Neural crest cell (in vitro differentiated cells): ENCODE measurements at places on chromosomes 5 and 9.
A peak's percentile ranks its signal among the peaks of the same experiment; 100 is the strongest.

GRCh38 chr5:135155616-135156214 lies 121.7 kb upstream of the PITX1 start:
- DNase-seq, result no peak

- DNase-seq, result no peak
Observed at GRCh38 chr9:136520053-136520540, 25.8 kb downstream of the NOTCH1 start.

DNA sequence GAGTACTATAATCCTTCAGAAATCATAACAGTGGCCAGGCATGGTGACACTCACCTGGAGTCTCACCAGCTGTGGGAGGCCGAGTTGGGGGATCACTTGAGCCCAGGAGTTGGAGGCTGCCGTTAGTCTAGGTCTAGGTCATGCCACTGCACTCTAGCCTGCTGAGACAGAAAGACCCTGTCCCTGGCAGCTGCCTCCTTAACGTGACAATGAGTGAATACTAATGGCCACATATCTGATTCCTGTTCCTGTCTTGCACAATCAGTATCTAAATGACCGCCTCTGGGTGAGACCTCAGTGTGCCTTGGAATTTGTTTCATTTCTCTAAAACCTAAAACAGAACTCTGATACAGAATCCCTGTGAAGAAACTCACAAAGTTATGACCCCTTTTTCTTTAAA lies 131.0 kb upstream of the DAB2 start:
- no peak for DNase-seq

DNA sequence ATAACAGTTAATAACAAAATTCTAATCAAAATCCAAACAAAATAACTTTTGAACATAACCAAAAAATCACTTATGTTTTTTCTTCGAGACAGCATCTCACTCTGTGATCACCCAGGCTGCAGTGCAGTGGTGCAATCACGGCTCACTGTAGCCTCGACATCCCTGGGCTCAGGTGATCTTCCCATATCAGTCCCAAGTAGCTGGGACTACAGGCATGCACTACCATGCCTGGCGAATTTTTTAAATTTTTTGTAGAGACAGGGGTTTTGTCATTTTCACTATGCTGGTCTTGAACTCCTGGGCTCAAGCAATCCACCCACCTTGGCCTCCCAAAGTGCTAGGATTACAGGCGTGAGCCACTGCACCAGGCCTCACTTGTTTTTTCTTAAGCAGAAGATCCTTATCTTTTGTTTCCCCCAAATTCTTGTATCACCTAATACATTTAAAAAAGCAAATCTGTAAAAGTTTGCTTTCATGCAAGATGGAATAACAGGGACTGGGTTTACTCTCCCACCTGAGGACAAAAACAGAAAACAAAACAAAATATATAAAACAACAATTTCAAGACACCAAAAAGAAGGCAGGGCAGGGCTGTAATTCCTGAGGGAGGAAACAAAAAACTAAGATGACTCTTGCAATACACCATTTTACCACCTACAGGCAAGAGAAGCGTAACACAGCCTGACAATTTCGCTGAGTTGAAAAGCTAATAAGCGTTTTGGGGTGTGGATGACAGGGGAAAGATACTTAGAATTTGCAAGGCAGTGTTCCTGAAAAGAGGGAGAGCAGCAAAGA lies 71.4 kb downstream of the RAPGEF6 start:
- DNase-seq, result no peak

- DNase-seq, result peak; percentile 2
Observed at GRCh38 chr5:129459450-129459776, 685 bp upstream of the ADAMTS19 start.

- DNase-seq, result no peak
Observed at GRCh38 chr9:24245988-24246387, 299.7 kb downstream of the IZUMO3 start.

- peak; percentile 16 for DNase-seq
Observed at GRCh38 chr5:633501-633955, 21.4 kb downstream of the CEP72 start.

DNA sequence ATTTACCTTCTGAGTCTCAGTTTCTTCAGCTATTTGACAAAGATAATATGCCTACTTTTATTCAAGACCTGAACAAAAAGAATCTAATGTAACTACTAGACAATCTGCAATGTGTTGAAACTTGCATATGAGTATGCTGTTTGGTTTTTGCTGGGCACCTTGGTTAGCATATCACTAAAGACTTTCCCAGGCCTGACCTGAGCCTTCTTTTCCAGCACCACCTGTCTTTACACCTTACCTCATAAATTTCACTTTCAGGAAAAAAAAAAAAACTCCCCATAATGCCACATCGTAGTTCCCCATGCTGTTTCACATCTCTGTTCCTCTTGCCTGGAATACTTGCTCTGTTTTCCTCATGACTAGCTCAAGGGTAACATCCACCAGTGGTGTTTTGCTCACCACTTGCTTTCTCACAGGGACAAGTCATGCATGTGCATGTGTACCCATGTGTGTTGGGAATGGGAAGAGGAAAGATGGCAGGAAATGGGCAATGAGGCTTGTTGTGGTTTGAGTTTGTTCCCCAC lies 45.6 kb upstream of the TLE4 start:
- DNase-seq, result no peak

DNA sequence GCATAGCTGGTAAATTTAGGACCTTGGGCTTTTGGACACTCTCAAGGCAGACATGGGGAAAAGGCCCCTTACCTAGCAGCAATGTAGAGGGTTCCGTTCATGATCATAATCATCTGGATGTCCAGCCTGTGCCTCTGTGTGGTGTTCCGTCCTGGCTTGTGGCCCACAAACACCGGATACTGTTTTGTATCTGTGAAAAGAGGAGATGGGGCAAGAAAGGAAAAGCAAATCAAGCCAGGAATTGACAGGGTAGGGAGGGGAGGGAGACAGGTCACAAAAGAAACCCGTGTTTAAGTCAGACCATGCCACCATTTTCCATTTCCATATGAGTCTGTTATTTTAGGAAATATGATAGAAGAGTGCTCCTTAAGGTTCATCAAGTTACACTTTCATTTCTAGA lies 72.5 kb downstream of the SEMA6A start:
- DNase-seq, result no peak

DNA sequence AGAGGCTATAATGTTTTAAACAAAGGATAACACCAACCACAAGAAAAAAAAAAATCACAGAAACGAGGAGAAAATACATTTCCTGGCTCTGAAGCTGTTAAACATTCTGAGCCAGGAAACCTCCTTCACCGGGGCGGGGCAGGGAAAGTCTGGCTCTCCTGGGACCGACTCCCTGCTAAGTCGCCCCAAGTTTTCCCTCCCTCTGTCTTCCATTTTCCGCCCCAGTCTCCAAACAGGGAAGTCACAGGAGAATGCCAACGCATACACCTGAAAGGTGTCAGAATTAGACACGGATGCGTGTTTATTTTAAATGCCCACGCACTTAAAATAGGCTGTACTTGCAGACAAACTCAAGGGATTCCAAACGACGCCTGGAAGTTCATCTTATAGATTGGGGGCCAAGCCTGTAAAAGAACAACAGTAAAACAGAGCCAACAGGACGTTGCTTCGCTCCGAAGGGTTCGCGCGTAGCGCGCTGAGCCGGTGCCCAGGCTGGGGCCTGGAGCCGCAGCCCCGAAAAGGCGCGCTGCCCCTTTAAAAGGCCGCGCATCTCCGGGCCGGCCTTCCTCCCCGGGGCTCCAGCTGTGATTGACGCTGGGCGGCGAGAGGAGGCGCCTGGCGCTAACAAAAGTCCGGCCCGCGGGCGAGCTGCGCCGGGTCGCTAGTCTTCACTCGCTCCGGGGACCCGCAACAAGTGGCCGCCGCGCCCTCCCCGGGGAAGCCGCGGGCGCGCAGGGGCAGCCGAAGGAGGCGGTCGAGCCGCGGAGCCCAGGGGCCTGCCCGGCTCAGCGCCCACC lies at the start of gene FBXL7:
FBXL7 (plus strand) TSS at position 653 of the 797 bp plus-strand sequence.
- DNase-seq, result peak; percentile 76

DNA sequence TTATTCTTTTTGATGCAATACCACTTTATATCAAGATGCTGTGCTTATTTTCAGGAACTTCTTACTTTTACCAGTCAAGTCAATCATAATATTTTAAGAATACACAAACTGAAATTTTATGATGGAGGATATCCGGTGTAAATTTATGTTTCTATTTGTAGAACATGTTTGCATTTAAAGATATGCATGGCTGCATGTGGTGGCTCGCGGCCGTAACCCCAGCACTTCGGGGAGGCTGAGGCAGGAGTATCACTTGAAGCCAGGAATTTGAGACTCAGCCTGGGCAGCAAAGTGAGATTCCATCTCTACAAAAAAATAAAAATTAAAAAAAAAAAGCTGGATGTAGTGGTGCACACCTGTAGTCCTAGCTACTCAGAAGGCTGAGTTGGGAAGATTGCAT lies 73.5 kb upstream of the ALDH1A1 start:
- DNase-seq, result no peak

- no peak for DNase-seq
Observed at GRCh38 chr5:127961763-127962145, 121.8 kb upstream of the SLC12A2 start.

DNA sequence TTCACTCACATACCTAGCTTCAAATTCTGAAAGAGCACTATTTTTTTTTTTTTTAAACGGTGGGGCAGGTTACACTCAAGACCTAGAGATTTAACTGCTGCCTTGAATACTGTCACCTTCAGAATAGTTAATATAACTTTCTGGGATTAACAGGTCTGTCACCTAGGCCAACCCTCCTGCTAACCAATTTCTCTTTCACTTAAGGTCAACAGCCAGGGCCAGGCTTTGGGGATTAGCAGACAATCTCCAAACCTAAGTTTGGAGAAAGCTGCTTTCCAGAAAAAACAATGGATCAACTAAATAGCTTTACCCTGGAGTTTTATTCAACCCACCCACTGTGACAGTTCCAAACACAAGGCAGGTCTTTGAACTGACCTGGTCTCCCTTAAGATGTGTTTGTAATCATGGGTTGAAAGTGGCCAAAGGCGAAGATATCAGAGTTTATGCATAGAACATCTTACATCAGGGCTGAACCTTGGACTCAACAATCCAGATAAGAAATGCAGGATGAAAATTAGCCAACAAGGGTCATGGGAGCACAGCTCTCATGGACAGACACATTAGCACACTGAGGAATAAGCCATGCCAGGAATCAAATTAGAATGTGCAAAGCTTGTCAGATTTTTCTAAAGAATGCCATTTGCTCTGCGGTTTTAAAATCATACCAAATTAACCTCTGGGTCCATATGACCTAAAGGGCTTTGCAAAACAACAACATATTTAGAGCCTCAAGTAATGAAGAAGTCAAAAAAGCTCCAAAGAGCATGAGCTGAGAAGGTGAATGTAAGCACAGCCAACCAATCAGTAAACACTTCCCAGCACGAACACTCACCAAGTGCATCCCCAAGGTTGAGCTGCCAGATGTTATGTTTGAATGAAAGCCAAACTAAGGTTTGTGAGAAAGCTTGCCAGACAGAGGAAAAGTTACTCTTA lies 538.5 kb upstream of the DMAC1 start:
- no peak for DNase-seq

DNA sequence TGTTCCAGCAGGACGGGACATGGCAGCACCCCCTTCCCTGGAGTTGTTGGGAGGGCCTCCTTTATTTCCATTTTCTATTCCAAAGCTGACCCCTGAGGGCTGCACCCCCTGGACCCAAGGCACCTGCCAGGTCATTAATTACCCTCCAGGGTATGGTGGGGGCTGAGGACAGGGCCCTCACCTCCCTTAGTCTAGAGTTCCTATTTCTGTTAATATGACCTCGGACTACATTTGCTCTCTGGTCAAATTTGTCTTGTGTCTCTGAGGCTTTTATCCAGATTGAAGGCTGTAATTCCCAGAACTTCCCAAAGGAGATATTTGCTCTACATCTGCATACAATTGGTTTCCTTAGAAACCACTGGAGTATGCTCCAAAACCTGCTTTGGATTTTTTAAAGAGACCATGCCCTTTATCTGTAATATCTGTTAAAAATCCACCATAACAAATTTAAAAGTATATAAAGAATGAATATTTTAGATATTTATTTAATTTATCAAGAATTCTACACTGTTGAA lies 16.8 kb downstream of the PHF2 start:
- no peak for DNase-seq

DNA sequence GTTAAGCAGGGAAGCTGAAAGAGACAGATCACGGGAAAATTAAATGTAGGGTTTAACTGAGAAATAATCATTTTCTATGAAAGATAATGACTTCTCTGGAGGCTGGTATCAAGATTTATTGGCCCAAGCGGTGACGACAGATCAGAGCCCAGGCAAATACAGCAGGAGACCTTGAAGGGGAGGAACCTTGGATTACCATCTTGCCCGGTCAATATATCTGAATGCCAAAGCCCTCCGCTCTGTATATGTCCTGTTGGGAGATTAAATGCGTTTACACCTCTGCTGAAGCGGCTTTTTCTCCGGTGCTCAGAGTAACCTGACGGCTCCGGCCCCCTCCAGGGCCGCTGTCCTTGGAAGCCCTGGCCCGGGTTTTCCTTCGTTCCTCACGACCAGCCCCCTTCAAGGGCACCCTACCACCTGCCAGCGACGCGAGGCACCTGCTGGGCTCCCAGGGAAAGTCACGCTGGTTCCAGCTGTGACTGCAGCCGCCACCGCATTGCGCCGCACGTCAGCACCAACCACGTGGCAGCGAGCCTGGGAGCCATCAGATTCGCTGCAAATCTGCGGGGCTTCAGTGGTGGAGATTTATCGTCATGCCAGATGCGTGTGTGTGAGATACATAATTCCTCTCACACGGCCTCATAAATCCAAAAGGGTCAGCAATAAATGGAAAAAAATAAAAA lies 4.4 kb upstream of the QSOX2 start:
- no peak for DNase-seq

DNA sequence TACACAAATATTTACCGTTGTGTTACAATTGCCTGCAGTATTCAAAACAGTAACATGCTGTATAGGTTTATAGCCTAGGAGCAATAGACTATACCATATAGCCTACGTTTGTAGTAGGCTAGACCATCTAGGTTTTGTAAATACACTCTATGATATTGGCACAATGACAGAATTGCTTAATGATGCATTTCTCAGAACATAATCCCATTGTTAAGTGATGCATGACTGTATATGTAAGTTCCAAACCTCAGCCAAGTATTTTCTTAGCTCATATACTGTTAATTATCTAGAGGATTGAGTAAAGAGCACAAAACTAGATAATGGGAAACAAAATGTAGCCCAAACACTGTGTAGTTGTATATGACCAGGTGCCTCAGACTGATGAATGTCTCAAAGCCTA lies 220.1 kb downstream of the ANXA1 start:
- no peak for DNase-seq

DNA sequence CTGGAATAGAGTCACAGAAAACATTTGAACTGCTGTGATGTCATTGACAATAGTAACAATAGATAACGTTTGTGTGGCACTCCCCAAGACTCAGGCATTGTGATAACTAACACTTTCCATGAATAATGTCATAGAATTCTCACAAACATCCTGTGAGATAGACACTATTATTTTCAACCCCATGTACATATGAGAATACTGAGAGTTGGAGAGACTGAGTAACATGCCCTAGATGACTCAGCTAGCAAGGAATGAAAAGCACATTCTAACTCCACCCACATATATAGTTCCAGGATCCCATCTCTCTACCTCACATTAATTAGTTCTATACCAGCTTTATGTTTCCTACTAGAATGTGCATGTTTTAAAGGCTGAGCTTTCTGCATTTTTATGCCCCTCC lies 71.4 kb downstream of the ASTN2 start:
- no peak for DNase-seq

- peak; percentile 14 for DNase-seq
Observed at GRCh38 chr5:1930501-1930879, 47.8 kb upstream of the IRX4 start.
